Activated T-cell treated with anti-CD3 and anti-CD28 coated beads for 48 hours (primary cell): ENCODE measurements at places on chromosomes 1 and 21.

DNA sequence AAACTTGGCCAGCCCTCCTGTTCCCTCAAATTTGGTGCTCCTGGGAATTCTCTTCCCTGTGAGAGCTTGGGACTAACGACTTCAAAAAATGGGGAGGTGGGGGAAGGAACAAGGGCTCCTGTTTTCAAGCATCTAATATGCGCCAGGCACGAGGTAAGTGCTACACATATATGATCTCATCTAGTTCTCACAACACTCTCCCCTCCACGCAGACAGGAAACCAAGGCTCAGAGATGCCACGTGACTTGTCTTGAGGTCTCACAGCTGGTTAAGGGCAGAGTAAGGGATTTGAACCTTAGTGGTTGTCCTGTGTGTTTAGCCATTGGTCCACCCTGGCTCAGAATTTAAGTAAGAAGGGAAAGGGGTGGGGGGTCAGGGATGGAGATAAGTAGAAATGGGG lies 125.9 kb downstream of the DMRTB1 start:
- DNase-seq: no peak

DNA sequence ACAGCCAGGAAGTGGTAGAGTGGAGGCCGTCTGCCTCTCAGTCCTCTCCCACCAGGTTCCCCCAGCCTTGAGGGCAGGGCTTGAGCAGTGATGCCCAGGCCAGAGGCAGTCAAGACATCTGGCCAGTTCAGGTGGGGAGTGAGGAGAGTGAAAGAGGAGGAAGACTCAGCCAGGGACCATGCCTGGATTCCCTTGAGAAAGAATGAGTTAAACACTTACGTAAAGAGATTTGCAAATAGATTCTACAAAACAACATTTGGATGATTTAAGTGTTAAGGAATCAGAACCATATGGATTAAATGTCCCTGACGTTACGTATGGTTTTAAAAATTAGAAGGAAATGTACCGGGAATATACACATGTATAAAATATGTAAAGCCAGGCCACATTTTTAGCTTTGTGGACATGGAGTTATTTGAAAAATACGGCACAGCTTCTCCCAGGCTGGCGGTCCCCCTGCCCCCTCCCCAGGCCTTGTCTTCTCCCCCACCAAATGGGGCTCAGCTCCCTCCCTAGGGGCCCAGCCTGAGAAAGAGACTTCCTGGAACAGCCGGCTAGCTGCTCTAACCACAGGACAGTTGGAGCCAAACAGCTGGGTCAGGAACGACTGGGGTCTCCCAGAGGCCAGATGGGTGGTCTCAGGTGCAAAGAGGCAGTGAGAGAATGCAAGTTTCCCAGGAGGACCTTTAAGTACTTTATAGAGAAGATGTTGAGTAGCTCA lies 188.3 kb upstream of the EDN2 start:
- no peak for DNase-seq

GRCh38 chr1:176998183-176998795 lies 166.2 kb downstream of the ASTN1 start:
- no peak for DNase-seq

DNA sequence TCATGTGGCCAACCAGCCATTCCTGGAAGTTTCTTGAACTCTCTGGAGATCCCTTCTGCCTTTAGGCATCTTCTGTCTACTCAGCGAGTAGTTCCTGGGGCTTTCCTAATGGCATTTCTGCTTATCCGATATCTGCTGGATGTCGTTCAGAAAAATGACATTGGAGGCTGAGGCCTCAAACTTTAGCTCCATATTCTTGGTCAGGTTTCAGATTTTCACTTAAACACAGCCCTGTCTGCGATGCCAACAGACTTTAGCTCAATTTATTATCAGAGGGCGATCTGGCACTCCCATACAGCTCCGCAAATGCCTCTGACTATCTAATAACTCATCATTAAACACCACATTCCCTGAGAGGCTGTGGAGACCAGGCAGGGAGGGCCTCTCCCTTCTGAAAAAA lies 46.3 kb upstream of the ETS2 start:
- no peak for DNase-seq

GRCh38 chr1:243917863-243918565 lies 68.0 kb upstream of the AKT3 start:
- no peak for DNase-seq

- no peak for DNase-seq
These were observed 67.6 kb downstream of the ADSS2 start for GRCh38 chr1:244384066-244384465.

DNA sequence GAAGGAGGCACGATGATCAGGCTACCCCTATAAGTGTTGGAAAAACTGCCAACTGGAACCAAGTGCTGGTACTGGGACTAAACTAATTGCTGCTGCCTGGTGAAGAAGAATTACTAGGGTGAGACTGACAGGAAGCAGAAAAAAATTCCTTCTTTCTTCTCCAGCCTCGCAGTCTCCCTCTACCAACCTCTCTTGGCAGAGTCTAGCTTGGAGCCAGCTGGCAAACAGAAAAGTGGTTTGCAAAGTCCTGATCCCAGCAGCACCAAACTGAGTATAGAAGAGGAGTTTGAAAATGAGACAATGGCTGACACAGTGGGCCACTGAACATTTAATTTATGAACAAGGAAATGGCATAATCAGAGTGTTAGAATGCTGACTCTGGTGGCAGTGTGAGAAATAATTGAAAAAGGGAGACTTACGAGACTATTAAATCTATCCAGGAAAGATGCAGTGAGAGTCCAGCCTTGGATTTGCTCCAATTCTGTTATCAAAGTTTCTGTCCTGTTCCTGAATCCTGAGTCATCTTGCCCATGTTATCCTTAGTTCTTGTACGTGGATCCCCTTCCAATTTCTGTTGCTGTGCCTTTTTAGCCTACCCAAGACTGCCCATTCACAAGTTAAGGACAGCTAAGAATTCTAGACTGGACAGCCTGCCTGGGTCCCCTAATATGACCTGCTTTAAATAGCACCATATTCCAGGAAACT lies 23.7 kb upstream of the DISP1 start:
- DNase-seq: no peak

GRCh38 chr1:29629401-29629800 lies 393.1 kb downstream of the PTPRU start:
- DNase-seq: no peak

DNA sequence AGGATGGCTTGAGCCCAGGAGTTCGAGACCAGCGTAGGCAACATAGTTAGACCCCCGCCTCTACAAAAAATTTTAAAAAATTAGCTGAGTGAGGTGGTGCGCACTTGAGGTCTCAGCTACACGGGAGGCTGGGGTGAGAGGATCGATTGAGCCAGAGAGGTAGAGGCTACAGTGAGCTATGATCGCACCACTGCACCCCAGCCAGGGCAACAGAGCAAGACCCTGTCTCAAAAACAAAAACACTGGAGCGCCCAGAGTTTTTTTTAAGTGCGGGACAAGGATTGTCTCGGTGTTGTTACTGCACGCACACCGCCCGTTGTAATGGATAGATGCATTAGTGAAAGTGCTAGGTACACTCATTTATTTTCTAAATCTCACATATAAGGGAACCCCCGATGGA lies 37.1 kb downstream of the PIK3CD start:
- no peak for DNase-seq

GRCh38 chr1:32900371-32900955 lies 726 bp downstream of the TMEM54 start:
- no peak for DNase-seq

DNA sequence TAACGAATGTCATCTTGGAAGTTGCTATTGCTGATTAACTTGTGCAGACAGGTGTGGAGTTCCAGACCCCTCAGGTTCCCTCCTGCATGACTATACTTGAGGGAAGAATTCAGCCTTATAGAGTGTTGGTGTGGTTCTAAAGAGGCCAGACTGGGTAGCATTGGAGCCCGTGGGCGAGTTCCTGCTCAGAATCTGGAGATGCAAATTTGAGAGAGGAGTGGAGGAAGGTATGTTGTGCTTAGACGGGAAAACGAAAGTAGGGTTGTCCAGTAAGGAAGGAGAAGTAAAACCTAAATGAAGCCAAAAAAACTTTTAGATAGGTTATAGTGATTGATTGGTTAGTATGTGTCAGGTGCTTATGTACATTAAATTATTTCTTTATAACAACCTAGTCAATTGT lies 79.2 kb downstream of the ZNF326 start:
- DNase-seq: no peak

GRCh38 chr1:59078866-59079265 lies 218.0 kb upstream of the FGGY start:
- no peak for DNase-seq

DNA sequence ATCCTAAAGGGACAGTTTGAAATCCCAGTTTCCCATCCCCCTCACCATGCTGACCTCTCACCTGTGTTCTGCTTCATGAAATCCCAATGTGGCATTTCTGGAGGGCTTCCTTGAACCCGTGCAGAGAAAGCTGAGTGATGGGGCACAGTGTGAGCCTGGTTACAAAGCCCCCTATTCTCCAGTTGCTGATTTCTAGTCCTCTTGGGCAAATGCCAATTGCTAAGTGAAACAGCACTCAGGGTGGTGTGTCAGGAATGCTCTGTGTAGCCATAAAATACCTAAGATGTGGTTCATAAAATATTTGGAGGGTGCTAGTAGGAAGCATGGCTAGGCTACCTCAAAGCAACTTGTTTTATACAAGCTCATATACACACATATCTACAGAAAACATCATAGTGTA lies 32.0 kb downstream of the SUSD4 start:
- DNase-seq: no peak

- no peak for DNase-seq
These were observed 397.3 kb downstream of the RPS6KC1 start for GRCh38 chr1:213448360-213448759.

DNA sequence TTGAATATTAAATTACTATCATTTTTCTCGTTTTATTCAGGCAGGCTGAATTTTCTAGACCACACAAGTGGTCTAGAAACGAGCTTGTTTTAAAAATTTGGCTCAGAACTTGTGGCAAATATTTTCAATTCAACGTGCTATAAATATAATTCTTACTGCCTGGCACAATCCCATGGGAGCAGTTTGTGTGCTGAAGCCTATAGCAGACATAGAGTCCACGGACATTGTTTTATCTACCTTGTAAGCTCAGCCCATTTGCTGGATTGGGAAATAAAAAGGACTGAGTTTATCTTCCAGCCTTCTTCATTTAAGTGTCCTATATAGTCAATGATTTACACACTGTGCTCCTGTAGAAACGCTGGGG lies 103.4 kb downstream of the ZBTB18 start:
- no peak for DNase-seq

- no peak for DNase-seq
These were observed 105.5 kb downstream of the LRIG2 start for GRCh38 chr1:113178522-113178921.

DNA sequence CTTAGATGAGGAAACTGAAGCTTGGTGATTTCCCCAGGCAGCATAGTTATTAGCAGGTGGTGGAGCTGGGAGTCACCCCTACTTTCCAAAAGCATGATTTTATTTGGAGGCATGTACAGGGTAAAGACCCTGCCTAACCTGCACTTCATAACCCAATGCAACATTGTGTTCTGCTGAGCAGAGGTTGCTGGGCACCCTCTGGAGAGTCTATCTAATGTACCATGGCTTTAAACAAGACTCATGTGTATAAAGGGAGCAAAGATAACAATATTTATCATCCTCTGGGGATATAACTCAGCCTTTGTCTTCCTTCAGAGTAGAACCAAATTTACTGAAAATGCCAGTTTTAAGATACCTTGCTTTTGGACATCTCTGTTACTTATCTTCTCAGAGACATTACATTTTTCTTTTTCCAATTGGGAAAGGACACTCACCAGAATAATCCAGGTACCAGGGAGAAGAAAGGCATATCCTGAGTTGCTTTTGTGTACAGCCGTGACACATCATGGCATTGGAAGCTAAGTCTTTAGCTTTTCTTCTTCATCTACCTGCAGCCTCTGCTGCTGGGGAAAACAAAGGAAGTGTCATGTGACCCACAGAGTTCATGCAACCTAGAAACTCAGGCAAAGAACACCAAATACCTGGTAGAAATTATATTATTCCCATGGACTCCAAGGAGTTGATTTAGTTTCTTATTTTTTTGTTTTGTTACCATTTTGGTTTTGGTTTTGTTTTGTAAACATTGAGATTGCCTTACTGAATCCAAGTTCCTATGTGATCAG lies 39.6 kb downstream of the ELAVL4 start:
- no peak for DNase-seq

- DNase-seq: no peak
These were observed 182.9 kb downstream of the BACH1 start for GRCh38 chr21:29481641-29482040.

DNA sequence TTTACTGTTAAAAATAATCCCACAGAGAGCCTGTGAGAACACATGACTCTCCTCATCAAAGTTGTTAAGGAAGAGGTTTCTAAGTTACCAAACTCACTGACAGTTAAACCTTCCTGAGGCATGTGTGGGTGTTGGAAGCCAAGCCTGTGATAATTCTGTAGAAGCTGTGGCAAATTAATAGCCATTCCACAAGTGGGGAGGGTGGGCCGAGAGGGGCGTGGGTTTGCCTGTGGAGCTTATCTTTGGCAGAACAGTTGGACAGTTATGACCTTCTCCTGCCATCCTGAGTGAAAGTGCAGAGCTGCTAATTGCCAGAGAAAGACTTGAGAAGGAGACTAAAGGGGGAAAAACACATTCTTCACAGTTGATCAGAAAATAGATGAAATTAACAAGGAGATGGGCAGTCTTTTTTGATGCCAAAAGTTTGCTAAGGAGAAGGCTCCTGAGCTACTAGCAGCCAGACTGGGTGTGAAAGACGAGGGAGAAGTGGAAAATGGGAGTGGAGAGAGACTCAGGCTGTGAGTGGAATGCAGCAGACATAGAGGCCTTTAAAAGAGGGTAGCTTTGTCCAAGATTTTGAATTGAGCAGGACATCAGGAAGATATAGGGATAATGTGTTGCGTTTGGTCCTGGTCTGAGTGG lies 1.6 kb upstream of the PLA2G2C start:
- no peak for DNase-seq

DNA sequence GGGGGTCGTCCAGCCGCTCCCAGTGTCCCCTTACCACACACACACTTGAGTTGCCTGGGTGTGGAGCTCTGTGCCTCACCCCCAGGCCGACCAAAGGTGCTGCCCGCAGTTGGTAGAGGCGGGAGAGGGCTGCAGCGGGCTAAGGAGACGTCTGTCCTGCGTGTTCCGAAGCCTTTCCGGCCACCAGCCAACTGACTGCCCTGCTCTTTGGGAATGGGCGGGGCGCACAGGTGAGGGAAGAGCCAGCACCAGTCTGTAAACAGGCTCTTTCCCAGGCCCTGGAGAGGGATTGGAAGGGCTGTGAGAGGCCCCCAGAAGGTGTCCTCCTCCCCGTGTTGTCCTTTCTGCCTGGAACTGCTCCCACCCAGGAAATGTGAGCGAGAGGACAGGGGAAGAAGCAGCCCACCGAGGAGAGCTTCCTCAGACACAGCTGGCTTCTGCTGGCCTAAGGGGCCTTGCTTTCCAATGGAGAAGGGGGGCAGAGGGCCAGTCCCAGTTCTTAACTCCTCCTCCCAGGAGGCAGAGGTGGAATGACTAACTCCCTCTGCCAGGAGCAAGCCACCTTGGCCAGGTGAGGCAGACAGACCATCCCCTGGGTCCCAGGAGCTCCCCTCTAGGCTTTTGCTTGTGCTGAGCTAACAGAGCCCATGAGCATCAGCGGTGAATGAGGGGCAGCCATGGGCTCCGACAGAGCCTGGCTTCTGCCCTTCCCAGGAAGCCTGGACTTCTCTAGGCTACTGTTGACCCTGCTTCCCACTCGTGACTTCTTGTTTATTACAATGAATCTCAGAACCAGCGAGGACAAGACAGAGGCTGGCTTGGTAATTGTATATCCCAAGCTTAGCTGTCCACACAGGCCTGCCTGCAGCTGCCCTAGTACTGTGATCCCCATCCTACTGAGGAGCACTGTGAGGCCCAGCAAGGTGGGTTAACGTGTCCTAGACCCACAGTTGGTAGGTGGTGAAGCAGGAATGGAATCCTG lies 158.1 kb upstream of the COA6 start:
- no peak for DNase-seq
